NCI-H187 (cell line): ENCODE measurements at places on chromosomes 2 and 18.

DNA sequence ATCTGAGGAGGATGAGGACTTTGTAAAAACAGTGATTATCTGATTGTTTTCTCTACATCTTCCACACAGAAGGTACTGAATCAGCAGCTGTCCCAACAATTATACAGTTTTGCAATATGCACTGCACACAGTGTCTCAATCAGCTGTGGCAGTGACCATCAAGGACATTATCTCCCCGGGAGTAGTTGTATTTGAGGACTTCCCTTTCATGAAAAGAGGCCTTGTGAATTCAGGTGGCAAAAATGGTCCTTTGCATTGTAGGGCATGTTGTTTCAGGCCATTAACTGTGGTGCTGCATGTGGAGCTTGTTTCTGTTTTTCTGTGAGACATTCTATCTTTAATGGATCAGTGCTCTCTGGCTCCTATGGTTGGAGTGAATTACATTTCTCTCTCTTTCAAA, 779.4 kb upstream of the FSHR start:
- peak; percentile 72 for DNase-seq

DNA sequence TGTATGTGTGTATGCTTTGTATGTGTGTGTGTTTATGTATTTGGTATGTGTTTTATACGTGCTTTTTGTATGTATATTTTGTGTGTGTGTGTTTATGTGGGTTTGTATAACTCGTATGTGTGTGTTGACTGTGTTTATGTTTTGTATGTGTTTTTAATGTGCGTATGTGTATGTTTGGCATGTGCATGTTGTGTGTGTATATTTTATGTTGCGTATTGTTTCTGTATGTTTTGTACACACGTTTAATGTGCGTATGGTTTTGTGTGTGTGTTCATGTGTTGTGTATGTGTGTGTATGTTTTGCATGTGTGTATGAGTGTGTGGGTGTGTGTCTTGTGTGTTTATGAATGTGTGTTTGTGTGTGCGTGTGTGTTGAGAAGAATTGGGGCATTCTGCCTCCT, 55.2 kb upstream of the NCK2 start:
- no peak for DNase-seq

- DNase-seq: no peak
These were observed 33.0 kb downstream of the RHOB start for GRCh38 chr2:20479835-20480234.

DNA sequence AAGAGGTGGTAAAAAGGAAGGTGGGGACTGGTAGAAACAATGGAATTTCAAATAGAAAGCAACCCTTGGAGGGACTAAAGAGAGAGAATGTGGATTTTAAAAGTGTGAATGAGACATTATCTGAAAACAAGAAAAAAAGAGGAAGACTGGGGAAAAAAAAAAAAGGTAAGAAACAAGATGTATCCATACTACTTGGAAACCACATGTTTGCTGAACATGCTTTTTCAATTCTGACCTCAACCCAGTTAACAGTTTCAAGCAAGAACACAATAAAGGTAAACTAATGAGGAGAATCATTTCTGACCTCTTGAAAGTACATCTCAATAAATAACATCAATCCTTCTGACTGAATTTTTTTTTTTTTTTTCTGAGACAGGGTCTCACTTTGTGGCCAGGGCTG, 2.6 kb downstream of the FARSB start:
- DNase-seq: no peak

GRCh38 chr2:176997074-176997791, 215.4 kb upstream of the HNRNPA3 start:
- no peak for DNase-seq

- DNase-seq: no peak
These were observed 10.0 kb upstream of the GCA start for GRCh38 chr2:162333968-162334367.

DNA sequence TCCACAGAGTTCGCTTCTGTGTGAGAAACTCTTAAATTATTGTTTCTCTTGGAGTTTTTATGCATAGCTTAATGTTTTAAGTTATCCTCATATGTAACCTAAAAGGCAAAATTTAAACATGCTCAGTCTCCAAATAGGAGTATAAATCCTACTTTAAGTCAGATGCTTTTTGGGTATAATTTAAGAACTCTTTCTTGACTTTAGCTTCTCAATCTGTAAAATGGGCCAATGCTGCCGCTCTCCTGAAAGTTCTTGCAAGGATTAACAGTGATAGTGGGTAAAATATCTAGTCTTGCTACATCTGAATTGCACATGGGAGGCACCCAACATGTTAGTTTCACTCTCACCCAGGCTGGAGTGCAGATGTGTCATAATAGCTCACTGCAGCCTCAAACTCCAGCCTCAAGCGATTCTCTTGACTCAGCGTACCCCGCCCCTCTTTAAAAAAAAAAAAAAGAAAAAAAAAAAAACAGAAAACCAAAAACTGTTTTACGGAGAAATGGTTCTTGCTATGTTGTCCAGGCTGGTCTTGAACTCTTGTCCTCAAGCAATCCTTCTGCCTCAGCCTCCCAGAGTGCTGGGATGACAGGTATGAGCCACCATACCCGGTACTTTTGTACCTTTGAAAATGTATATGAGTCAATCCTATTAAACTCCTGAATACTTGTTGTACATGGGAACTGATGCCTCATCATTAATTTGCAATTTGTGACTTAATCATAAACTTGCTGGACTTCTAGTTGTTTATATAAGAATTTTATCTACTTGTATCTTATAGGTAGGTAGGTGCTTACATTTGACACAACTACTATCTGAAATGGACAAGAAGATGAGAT, 1.8 kb downstream of the FBXO48 start:
- DNase-seq: no peak

- DNase-seq: peak; percentile 63
These were observed 267.7 kb downstream of the PRKCE start for GRCh38 chr2:45919160-45919650.

GRCh38 chr2:23689891-23690290, 237.0 kb downstream of the ATAD2B start:
- DNase-seq: no peak

DNA sequence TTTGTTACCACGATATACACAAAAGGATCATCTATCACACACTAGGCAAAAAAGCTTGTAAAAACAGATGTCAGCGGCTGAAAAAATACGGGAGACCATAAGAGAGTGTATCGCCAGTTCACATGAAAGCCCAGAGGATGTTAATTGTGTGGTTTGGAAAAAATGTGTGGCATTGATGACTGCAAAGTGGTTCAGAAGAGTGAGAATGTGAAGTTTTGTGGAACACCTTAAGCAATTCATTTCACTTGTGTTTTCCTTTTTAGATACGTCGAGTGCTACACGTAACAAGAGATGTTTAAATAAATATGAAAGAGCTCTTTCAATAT, 61.7 kb upstream of the DAPL1 start:
- DNase-seq: no peak

- no peak for DNase-seq
These were observed 169.7 kb upstream of the APCDD1 start for GRCh38 chr18:10284540-10285282.

DNA sequence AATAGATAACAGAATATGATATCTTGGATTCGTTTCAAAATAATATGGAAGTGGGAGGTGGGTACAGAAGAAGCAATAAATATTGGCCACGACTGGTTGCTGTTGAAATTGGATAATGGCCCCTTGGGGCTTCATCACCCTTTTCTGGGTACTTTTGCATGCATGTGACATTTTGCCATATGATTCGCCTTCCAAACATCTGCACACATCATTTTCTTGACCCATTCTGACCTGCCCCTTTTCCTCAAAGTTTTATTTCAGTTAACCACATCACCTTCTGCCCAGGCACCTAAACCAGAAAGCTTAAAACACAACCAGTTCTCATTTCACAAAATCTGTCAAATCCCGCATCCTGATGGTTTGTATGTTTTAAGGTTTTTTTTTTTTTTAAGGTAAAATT, 116.7 kb upstream of the AGAP1 start:
- DNase-seq: no peak

GRCh38 chr2:182833084-182833854, 33.2 kb downstream of the FRZB start:
- DNase-seq: no peak

DNA sequence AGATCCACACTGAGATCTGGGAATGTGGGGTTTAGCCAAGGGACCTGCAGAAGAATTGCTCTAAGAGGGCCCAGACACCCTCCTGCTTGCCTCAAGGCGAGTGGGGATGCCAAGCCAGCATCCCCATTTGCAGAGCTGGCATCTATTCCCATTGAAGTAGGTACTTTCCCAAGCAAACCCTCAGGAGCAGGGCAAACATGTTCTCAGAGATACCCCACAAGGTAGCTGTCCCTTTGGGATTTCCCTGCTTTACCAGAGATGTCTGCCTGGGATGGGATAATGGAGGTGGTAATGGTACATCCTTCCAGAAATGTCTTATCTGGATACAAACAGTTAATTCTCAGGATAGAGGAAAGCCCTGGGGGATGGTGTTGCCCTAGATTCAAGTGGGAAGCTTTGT, 51.2 kb downstream of the GYPC start:
- no peak for DNase-seq

DNA sequence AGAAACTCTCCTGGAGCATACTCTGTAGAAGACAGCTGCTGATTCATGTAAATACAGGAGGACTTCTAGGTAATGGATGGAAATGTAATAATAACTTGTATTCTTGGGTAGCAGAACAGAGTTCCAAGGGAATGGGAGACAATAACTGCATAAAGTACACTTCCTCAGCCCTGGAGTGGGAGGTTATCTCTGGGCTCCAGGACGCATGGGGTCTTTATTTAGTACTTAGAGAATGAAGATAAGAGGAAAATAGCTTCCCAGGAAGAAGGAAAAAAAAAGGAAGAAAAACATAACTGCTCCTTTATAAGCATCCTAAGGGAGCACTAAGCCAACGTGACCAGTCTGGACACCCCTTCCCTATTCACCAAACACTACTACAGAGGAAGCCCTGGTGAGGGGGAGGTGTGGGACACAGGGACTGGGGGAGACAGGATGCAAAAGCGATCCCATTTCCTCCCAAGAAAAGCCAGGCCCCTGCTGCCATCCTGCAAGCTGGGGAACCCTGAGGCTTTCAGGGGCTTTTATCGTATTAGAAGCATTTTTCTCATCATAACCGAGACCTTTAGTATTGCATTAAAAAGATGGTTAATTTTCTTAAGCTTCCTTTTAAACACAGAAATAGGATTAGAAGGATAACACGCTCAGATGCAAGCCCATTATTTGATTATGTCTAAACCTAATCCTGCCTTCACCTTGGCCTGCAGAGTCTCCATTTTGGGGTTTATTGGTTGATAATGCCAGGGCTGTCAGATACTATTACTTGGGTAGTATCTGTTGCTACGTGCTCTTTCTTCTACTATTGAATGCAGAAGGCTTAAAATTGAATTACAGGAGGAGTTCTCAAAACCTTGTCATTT, 78.5 kb downstream of the KLF7 start:
- DNase-seq: no peak

DNA sequence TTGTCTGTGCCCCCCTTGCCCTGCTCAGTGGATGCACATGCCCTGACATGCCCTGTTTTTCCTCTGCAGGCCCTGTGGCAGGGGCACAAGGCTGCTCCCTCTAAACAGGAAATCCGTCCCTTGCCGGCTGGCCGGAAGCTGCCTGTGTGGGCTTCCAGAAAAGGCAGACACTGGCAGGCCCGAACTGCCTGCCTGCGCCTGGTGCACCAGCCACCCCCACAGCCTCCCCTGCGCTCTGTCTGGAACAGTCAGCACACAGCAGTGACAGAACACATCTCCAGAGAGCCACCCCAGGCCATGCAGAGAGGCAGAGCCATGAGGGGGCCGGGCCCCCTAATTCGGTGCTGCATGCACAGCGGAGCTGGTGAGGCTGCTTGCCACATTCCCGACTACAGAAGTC, 33.5 kb downstream of the LOXHD1 start:
- no peak for DNase-seq

- no peak for DNase-seq
These were observed 31.5 kb downstream of the ACSL3 start for GRCh38 chr2:222892321-222892720.

GRCh38 chr2:106284255-106284654, 90.2 kb upstream of the UXS1 start:
- no peak for DNase-seq

DNA sequence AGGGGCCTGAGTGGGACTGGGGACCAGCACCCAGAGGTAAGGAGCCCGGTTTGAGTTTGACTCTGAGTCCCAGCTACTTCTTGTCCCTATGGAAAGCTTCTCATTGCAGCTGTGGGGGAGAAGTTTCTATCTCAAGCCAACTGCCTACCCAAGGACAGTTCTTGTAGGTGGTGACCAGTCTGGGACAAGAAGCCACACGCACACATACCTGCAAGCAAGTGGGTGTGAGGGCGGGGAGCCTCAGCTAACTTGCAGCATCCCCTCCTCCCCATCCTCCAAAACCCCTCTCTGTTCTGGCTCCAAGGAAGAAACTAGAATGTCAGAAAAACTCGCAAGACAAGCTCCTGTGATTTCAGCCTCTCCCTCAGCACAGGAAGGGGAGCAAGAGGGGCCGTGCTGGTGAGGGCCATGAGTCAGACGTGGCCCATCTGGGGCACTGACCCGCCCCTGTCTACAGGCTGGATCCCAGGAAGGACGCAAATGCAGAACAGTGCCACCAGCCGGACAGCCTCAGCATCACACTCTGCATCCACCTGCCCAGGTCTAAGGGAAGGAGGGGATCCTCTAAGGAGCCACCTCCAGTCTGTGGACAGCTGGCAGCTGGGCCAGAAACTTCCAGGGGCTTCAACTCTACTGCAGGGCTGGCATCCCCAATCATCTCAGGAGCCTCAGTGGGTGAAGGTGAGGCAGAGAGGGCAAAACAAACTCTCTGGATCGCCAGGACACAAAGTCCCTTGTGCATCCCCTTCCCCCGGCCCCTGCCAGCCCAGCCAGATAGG, 103.4 kb downstream of the TNS1 start:
- DNase-seq: no peak

DNA sequence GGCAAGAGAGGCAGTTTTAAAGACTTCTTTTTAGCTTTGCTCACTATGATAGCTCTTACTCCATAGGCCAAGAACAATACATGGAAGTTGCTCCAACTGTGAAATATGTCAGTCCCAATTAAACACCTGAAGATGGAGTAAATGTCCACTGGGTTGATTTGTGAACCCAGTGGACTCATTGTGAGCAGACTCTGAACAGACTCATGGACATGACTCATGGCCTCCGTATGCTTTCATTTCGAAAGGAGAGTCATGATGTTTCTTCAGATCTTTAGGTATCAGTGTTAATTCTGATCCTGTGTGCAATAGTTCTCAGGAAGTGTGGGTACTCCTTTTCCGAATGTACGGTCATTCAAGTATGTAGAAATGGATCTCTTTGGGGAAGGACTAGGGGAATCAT, 5.4 kb upstream of the CWC22 start:
- DNase-seq: no peak

DNA sequence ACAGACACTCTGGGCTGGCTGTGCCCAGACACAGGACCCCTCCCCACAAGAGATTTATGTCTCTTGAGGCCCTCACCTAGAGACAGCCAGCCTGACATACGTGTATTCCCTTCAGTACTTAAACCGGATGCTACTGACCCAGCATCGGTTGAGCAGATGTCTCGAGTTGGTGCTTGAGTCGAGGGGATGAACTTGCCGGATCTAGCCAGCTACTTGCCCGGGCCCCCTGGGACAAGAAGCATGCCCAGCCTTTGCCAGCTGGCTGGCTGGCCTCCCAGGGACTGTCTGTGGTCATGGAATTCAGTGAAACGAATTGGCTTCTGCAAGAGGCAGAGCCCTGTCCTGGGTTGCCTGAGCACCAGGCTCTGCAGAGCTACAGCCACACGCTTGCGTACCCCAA, 36.0 kb downstream of the DNMT3A start:
- peak; percentile 93 for DNase-seq

- DNase-seq: no peak
These were observed 288.7 kb downstream of the LPIN1 start for GRCh38 chr2:12035029-12035720.

- DNase-seq: no peak
These were observed 36.2 kb downstream of the ASB1 start for GRCh38 chr2:238462782-238463396.
